ENCODE measurements at places on chromosomes 16 and 17. TPM values are rescaled to one million over a fixed set of nuclear protein-coding genes. Genes with fewer than 3 reads are reported as not detected.

KRT23 gene
- total RNA-seq = not detected

MMP28 gene
- total RNA-seq = 12.9 TPM

GPR139 gene
- not detected for total RNA-seq

CEP295NL gene
- 0.09 TPM for total RNA-seq

RSL1D1 gene
- 167 TPM for total RNA-seq

ACD gene
- 17.4 TPM for total RNA-seq

CD68 gene
- total RNA-seq = 22.7 TPM

SMCR8 gene
- 11.4 TPM for total RNA-seq

TSR3 gene
- total RNA-seq = 105 TPM
